ENCODE measurements at places on chromosomes 4 and X.
A peak's percentile ranks its signal among the peaks of the same experiment; 100 is the strongest.

GRCh38 chrX:38891641-38892413 lies 90.6 kb downstream of the MID1IP1 start:
- peak; percentile 33 for DNase-seq

DNA sequence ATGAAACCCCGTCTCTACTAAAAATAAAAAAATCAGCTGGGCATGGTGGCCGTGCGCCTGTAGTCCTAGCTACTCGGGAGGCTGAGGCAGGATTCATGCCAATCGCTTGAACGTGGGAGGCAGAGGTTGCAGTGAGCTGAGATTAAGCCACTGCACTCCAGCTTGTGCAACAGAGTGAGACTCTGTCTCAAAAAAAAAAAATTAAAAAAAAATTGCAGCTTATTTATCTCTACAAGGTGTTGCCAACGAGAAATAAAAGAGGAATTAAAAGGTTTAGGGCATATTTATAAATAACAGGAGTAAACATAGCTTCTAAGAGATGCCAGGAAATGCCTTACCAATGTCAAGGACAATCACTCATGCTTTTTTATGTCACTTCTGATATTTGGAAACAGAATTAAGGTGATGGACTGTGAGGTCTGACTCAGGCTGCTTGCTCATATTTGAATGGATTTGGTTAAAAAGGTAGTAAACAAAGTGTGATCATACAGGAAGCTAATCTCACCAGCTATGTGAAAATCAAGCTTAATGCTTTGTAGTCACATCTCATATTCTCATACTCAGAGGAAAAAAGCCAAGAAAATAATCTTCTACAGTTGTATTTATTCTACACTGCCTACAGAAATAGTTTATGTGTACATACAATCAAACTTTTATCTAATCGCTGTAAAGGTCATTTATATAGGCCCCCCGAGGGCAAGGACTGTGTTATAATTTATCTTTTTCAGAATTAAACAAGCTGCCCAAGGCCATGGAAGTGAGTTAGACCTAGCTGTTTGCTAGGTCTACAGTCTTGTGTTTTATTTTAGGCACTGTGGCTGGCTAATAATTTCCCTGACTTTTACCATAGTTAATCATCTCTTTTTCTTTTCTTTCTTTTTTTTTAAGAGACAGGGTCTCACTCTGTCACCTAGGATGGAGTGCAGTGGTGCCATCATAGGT lies 61.1 kb upstream of the RBMX start:
- DNase-seq: no peak

- DNase-seq: peak; percentile 11
These were observed 228.1 kb upstream of the PRPS2 start for GRCh38 chrX:12563121-12563520.

GRCh38 chr4:105679186-105679585 lies 29.3 kb downstream of the INTS12 start:
- no peak for DNase-seq

DNA sequence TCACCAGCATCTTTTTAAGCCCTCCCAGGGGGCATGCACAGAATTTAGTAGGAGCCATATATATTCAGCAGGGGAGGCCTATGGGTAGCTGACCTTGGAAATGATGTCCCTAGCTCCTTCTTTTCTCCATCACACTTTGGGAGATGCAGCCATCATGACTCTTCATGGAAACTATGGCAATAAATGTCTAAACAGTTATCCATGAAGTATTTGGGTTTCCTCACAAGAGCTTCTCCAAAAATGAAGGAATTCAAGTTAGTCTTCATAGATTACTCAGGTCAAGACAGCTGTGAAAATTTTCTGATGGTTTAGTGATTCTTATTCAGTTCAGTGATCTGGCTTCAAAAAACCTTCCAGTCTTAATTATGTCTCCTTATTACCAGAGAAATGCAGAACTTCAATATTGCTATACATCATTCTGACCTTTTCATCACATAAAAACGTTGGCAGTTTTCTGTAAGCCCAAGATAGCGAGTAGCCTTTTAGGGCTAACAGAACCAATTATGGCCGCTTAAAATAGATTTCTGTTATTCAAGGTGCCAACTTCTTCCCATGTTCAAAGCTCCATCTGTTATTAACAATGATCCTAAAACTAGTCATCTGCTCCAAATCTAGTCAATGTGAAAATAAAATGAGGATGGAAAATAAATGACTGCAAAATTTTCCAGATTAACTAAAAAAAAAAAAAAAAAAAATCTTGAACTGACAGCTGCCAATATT lies 52.5 kb downstream of the TMEM156 start:
- DNase-seq: no peak

- DNase-seq: no peak
These were observed 12.1 kb downstream of the MCUB start for GRCh38 chr4:109572154-109572553.

DNA sequence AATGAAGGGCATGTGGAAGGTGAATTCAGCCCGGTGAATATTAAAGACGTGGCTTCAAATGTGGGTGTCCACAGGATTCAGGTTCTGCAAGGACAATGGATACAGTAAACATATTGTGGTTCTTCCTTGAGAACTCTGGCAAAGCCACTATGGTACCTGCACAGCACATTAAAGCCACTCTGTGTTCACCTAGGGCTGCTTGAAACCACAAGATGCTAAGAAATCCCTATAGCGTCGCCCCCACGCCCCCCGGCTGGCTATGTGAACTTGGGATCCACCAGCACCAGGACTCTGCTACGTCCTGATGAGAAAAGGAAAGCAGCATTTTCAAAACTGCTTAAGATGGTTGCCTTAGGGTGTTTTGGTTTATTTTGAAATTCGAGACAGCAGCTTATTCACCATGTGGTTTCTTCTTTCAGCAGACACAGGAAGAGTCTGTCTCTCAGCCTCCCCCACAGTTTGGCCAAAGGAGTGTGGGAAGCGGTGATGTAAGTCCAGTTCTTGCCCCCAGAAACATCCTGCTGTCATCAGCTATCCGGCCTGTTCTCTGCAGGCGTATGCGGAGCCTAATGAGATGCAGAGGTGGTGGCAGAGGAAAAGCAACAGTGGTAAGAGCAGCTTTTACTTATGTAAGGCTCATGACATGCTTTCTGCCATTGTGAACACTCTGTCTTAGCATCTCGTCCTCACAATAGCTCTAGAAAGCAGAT lies 111.5 kb downstream of the AFAP1 start:
- DNase-seq: peak; percentile 97

GRCh38 chr4:17650406-17650805 lies 36.0 kb downstream of the MED28 start:
- no peak for DNase-seq

- DNase-seq: no peak
These were observed 17.0 kb upstream of the ARHGAP24 start for GRCh38 chr4:85457752-85458467.

DNA sequence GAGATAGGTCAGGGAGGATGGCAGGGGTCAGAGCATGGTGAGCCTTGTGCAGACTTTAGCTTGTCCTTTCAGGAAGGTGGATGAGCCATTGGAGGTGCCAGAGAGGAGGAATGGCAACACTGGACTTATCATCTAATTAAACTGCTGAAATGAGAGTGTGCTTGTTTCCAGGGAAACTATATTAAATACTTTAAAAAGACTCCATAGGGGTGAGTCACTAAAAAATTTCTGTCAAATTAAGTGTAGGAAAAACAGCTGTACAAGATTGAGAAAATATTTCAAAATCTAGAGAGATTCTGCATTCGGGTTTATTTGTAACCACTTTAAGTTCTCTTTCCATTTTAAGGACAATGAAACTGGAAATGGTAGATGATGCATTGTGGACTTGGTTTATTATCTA lies 11.4 kb downstream of the FRAS1 start:
- no peak for DNase-seq

- DNase-seq: no peak
These were observed 201.6 kb upstream of the GRIA3 start for GRCh38 chrX:122982521-122982920.

GRCh38 chr4:113591982-113592381 lies 169.6 kb downstream of the CAMK2D start:
- no peak for DNase-seq

- DNase-seq: no peak
These were observed 136.5 kb downstream of the NDST4 start for GRCh38 chr4:114976901-114977300.

DNA sequence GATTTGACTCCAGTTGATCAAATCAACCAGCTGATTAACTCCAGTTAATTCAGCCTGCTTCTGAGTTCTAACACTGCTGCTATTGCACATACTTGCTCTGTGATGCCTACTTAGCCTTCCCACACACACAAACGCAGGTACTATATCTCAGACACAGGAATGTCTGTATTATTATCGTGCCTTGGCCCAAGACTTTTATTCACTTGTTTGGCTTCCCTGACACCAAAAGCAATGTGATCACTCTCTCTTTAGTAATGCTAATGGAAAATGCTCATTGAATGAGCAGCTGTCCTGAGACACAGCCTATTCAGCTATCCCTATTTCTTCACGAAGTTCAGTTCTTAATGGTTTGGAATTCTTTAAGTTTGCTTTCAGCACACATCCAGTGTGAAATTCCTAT lies 356.4 kb upstream of the CXorf51A start:
- DNase-seq: no peak

DNA sequence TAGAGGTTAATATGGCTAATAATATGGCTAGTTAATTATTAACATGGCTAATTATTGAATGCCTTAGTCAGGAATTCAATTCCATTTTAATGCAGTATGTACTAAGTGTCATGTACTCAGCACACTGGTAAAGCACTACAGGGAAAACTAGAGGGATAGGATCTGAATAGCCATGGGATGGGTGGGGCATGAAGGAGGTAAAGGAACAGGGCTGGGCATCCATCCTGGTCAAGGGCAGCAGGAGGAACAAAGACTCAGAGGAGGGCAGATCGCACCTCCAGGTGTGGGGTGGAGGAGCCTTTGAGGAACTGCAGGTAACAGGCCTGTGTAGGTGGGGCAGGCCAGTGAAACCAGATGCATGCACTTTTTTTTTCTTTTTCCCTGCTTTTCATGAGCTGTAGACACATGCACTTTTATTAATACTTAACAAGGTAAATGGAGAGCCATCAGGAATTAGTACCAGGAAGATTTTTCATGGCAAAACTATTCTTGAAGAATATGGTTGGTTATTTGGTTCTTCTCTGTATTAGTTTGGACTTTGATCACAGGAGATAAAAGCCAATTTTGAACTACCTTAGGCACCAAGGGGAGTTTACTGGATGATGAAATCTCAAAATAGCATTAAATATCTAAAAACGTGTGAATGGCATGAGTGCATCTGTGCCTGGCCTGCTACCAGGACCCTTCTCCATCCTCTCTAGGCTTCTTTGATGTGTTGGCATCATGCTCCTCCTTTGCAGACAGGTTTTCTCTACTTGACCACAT lies 88.3 kb downstream of the CC2D2A start:
- no peak for DNase-seq

- no peak for DNase-seq
These were observed 106.4 kb upstream of the NDST4 start for GRCh38 chr4:115219862-115220261.

DNA sequence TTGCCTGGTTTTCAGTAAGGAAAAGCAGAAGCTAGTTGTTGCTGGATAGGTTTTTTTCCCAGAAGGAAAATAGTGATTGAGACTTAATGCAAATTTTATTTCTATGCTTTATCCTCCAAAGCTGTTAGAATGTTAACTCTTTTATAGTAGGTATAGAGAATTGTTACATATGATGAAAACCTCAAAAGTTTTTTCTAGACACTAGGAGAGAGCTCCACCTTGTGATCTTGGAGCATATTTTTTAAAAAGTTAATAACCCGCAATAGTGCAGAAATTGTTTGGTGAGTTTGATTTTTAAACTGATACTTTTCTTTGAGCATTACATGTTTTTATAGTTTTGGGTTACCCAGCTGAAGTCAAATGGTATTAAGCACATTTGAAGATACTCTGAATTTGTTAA lies 56.5 kb downstream of the STAG2 start:
- DNase-seq: no peak

DNA sequence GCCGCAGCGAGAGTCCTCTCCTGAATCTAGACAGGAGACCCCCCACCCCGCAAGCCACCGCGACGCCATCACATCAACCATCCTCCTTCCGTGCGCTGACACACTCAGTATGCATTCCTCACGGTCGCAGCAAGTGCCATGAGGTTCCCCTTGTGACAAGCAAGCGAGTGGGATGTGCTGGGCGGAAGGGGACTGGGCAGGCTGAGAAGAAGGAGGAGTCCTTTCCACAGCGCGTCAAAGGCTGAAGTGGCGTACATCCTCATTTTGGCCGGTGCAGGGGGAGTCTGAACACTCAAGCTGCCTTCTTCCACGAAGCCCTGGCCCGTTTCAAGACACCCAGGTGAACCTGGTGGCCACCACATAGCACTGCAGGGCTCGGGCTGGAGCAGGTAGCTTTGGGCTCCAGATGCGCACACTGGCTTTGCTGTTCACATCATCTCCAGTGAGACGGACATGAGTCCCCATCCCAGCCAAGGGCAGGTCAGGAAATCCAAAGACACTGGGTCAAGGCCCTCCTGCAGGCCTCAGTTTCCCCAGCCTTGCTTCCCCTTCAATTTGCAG lies 30.4 kb downstream of the CCNQ start:
- DNase-seq: no peak

GRCh38 chr4:25081866-25082471 lies 51.2 kb upstream of the LGI2 start:
- DNase-seq: no peak

DNA sequence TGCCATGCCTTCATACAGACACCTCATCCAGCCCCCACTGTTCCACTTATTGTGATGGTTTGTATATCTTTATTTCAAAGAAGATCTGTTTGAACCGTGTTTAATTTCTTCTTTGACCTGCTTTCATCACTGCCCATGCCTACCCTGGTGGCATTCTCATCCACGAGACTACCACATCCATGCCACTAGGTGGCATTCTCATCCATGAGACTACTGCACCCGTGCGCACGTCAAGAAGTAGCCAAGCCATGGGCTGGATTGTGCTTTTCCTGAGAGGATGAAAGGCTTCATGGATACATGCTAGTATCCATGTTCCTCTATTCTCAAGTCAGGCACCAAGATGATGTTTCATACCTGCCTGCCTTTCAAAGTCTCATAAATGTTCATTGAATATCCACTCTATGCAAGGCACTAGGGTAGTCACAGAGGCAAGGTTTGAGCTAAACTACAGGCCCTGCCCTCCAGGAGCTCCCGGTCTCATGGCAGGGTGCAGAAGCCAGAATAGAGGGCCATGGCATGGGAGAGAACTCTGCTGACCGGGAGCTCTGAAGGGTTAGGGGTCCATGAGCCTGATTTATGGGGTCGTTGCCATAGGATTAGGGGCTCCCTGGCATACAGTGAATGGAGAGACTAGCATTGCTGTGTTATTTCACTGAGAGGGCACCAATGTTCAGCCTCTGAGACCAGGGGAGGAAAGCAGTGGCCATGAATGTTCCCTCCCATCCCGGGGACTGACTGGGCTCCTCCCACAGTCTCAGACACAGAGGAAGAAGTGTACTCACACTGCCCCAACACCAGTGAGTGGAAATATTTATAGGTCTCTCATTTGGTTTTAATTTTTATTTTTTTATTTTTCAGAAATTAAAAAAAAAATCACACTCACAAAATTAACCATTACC lies 24.8 kb upstream of the EOLA2 start:
- DNase-seq: peak; percentile 33

GRCh38 chrX:153609917-153610835 lies 11.2 kb upstream of the CCNQ start:
- DNase-seq: peak; percentile 18
